Testis (tissue), 5 donors: ENCODE measurements at places on chromosomes 11 and 22.

- no peaks in the 10 kb centered on the region for H3K27me3 ChIP-seq
- peaks cover 26% of the 10 kb centered on the region for H3K4me1 ChIP-seq
- H3K4me3 ChIP-seq, result peak overlapping the region; percentile 56
- no peak for DNase-seq
These were observed 4.9 kb downstream of the ZFTA start for GRCh38 chr11:63763496-63764339.

- H3K27ac ChIP-seq, result no peak overlapping the region
- H3K4me3 ChIP-seq, result no peak overlapping the region
- no peak for DNase-seq
- H3K36me3 ChIP-seq, result no peaks in the 10 kb centered on the region
- H3K4me1 ChIP-seq, result no peaks in the 10 kb centered on the region
These were observed 33.5 kb downstream of the GAB4 start for GRCh38 chr22:16974298-16975084.

GRCh38 chr11:63985812-63986155, 454 bp upstream of the OTUB1 start:
- no peaks in the 10 kb centered on the region for H3K27me3 ChIP-seq
- peak overlapping the region; percentile 99 for H3K4me3 ChIP-seq
- H3K27ac ChIP-seq, result no peak overlapping the region
- DNase-seq, result no peak

DNA sequence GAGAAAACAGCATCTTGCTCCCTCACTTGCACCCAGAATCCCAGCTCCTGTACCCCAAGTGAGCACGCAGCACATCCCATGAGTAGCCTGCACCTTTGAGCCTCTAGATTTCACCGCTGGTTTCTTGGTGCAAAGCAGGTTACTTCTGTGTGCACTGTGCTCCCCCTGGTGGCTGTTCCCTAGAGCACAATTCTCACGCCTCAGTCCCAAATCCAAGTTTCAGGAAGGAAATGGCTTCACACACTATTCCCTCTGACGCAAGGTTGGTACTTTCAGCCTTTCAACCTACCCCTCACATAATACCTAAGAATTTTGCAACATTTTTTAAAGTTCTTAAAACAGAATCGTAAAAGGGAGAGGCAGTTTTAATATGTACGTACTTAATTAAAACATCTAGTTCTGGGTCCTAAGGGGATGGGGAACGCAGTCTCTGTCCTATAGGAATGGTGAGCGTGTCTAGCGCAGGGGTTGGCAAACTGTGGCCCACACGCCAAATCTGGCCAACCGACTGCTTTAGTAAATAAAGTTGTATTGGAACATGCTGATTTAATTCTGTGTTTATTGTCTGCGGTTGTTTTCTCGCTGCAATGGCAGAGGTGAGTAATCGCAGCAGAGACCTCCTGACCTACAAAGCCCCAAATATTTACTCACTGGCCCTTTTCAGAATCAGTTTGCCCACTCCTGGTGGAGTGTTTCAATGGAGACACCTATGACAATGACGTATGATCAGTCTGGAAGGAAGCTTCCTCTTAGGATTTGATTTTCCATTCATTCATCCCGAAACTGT, 27.5 kb downstream of the DHCR7 start:
- H3K27me3 ChIP-seq, result no peaks in the 10 kb centered on the region
- no peak overlapping the region for H3K4me3 ChIP-seq

GRCh38 chr22:45468872-45469271, 33.8 kb upstream of the FBLN1 start:
- DNase-seq, result no peak
- H3K4me1 ChIP-seq, result peaks cover 9% of the 10 kb centered on the region
- H3K27me3 ChIP-seq, result no peaks in the 10 kb centered on the region

DNA sequence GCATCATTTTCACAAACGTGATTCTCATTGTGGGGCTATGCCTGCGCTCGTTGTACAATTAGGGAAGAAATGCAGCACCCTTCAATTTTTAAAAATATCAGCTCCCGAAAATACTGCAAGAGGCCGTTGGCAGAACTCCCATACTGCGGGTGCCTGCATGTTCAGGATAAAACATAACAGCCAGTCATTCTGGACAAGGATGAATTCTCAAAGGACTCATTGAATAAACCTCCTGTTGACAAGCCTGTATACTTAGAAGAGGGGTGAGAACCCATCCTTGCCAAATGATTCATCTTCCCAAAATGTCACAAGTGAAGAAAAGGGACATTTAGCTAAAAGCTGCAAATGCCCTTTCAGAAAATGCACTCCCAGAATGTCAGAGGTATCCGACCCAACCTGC, 141.9 kb downstream of the CSNK2A3 start:
- DNase-seq, result no peak
- H3K36me3 ChIP-seq, result no peaks in the 10 kb centered on the region
- no peak overlapping the region for H3K4me3 ChIP-seq
- H3K27ac ChIP-seq, result no peak overlapping the region

GRCh38 chr11:10049756-10050155, 244.3 kb downstream of the SBF2 start:
- H3K4me3 ChIP-seq, result no peak overlapping the region
- DNase-seq, result no peak
- H3K27ac ChIP-seq, result no peak overlapping the region
- no peaks in the 10 kb centered on the region for H3K27me3 ChIP-seq
- no peaks in the 10 kb centered on the region for H3K36me3 ChIP-seq
- no peaks in the 10 kb centered on the region for H3K4me1 ChIP-seq

DNA sequence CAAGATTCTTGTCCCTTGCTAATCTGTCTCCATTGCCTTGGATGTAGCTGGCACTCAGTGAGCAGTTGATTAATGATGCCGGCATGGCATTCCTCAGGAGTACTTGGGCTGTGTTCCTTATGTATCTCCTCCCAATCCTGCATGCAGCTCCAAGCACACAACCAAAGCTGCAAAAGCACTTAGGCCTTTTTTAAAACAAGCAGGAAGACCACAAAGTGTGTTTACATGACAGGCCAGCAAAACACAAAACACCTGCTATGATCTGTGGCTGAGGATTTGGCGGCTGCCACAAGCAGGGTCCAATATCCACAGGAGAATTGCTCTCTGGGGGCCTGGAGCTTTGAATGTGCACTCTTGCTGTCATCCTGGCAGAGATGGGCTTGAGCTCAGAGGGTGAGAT, 8.9 kb downstream of the ABTB2 start:
- H3K36me3 ChIP-seq, result no peaks in the 10 kb centered on the region
- no peak overlapping the region for H3K27ac ChIP-seq
- no peaks in the 10 kb centered on the region for H3K27me3 ChIP-seq
- no peak for DNase-seq
- H3K4me3 ChIP-seq, result no peak overlapping the region

DNA sequence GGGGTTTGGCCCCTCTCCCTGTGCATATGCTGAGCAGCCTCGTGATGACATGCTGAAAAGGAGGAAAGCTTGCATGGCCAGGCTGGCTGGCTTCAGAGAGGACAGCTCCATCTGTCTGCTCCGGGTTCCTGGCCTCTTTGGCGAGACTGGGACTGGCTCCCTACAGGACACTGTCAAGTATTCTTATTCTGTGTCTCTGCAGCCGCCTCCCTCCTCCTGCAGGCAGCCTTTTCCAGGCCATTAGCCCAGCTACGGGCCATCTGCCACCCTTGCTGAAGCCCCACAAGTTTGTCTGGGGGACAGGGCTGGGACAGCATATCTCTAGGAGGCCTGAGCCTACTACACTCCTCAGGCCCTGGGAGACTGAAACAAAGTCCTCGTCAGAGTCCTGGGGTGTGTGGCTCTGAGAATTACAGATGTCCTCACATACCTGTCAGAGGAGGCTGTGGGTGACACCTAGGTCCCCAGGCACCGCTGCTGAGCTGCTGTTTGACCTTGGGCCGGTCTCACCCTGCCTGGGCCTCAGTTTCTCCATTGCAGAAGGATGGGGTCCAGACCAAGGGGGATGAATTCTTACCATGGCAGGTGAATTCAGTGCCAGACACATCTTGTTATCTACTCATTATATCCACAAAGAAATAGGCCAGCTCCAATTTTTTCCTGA, 11.0 kb downstream of the MRGPRG start:
- no peaks in the 10 kb centered on the region for H3K36me3 ChIP-seq
- DNase-seq, result no peak
- H3K4me1 ChIP-seq, result no peaks in the 10 kb centered on the region
- H3K27me3 ChIP-seq, result no peaks in the 10 kb centered on the region

DNA sequence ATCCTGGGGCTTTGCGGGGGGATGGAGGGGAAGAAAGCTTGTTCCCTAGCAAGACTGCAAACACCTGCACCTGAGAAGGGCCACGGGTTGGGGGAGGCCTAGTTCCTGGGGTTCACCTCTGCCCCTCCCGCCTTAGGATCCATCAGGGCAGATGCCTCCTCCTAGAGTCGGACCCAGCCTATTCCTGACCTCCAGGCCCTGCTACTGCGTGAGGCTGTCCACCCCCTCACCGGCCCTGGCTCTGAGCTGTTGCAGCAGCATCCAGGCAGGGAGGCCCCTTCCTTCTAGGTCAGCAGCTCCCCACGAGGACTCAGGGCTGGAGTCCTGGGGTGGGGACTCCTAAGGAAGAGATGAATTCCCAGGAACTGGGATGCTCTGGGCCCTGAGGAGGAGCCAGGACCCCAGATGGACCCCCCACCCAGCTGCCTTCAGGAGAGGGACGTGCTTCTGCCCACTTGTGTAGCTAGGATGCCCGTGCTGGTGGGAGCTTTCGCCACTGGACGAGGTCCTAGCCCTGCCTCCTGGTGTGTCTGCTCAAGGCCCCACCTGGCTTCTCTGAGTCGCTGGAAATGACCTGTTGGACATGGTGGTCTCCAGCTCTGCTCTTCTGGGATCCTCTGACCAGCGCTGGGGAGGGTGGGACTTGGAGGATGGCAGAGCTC, 10.3 kb downstream of the MRGPRF start:
- no peak for DNase-seq
- peaks cover 14% of the 10 kb centered on the region for H3K4me1 ChIP-seq
- H3K36me3 ChIP-seq, result no peaks in the 10 kb centered on the region
- H3K4me3 ChIP-seq, result no peak overlapping the region
- no peaks in the 10 kb centered on the region for H3K27me3 ChIP-seq

DNA sequence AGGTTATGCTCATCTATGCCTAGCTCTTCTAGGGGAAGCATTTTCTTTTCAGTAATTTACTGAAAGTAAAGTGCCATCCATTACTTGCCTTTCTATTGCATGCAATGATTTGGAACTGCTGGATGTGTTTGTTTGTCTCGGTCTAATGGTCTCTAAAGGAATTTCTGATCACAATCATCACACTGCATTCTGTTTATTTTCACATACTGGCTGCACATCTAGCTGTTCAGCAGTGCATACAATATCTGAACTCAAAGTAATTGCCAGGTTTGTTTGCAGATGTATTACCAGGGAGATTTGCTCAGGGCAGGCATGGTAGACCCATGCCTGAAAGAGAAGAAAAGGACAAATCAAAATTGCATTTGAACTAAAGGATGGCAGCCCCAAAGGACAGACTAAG, 36.4 kb upstream of the CWF19L2 start:
- H3K36me3 ChIP-seq, result no peaks in the 10 kb centered on the region
- H3K4me1 ChIP-seq, result no peaks in the 10 kb centered on the region
- no peaks in the 10 kb centered on the region for H3K27me3 ChIP-seq
- DNase-seq, result no peak
- no peak overlapping the region for H3K4me3 ChIP-seq

DNA sequence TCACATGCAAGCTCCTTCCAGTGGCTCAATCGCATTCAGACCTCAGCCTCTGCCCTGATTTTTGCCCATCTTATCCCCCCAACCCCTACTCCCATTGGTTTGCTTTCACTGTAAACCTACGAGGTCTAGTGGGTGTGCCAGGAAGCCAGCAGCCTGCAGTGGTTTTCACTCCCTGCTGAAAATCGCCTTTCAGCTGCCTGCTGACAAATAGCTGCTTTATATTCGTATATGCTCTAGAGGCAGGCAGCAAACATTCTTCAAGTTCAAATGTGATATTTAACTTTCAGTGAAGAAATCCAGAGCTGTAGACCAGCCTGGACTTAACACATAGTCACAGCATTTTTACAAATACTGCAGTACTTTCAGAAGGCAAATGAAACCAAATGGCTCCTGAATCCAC, 92.8 kb upstream of the APOA1 start:
- no peaks in the 10 kb centered on the region for H3K36me3 ChIP-seq
- H3K4me1 ChIP-seq, result peaks cover 12% of the 10 kb centered on the region
- H3K27me3 ChIP-seq, result no peaks in the 10 kb centered on the region
- no peak for DNase-seq
- H3K27ac ChIP-seq, result no peak overlapping the region

DNA sequence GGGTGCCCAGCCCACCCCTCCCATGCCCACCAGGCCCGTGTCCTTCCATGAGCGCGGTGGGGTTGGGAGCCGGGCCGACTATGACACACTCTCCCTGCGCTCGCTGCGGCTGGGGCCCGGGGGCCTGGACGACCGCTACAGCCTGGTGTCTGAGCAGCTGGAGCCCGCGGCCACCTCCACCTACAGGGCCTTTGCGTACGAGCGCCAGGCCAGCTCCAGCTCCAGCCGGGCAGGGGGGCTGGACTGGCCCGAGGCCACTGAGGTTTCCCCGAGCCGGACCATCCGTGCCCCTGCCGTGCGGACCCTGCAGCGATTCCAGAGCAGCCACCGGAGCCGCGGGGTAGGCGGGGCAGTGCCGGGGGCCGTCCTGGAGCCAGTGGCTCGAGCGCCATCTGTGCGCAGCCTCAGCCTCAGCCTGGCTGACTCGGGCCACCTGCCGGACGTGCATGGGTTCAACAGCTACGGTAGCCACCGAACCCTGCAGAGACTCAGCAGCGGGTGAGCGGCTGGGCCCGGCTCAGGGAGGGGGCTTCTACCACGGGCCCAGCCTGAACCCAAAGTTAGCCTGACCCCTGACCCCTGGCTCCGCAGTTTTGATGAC, 3.0 kb downstream of the PKP3 start:
- peak; percentile 79 for DNase-seq
- H3K27me3 ChIP-seq, result no peaks in the 10 kb centered on the region
- H3K4me3 ChIP-seq, result no peak overlapping the region
- H3K27ac ChIP-seq, result no peak overlapping the region
- H3K4me1 ChIP-seq, result no peaks in the 10 kb centered on the region
- no peaks in the 10 kb centered on the region for H3K36me3 ChIP-seq

DNA sequence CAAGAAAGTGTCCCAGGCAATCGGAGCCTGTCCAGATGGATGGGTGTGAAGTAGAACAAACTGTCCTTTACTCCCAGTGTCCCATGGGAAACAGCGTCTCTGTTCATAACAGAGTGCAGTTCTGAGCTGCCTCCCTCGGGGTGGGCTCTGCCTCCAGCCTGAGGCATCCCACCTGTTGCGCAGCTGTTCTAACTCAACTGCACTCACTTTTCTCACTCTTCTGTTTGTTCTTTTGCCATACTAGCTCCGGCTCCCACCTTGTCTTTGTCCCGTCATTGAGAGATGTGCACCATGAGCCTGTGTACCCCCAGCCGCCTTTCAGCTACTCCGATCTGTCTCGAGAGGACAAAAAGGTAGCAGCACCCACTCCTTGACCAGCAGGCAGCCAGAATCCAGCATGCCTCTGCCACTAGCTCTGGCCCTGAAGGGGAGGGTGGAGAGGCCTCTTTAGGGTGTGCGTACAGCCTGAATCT, 20.7 kb upstream of the CDC42EP2 start:
- H3K36me3 ChIP-seq, result no peaks in the 10 kb centered on the region
- H3K4me3 ChIP-seq, result no peak overlapping the region
- H3K27ac ChIP-seq, result peak overlapping the region; percentile 56
- H3K27me3 ChIP-seq, result no peaks in the 10 kb centered on the region
- DNase-seq, result peak; percentile 47

- no peak for DNase-seq
- H3K27me3 ChIP-seq, result no peaks in the 10 kb centered on the region
- H3K27ac ChIP-seq, result no peak overlapping the region
- H3K4me1 ChIP-seq, result no peaks in the 10 kb centered on the region
- H3K4me3 ChIP-seq, result no peak overlapping the region
- H3K36me3 ChIP-seq, result no peaks in the 10 kb centered on the region
These were observed 131.9 kb upstream of the NARS2 start for GRCh38 chr11:78706551-78706950.

GRCh38 chr22:41947424-41948080, 600 bp upstream of the CENPM start:
- H3K27me3 ChIP-seq, result no peaks in the 10 kb centered on the region
- H3K36me3 ChIP-seq, result no peaks in the 10 kb centered on the region
- H3K27ac ChIP-seq, result peak overlapping the region; percentile 59
- DNase-seq, result no peak
